ENCODE measurements at places on chromosomes 16 and 17. TPM values are rescaled to one million over a fixed set of nuclear protein-coding genes. Genes with fewer than 3 reads are reported as not detected.

GRCh38 chr16:8431783-8432182 is 158.5 kb downstream of the TMEM114 start:
- H3K27ac ChIP-seq = no peak overlapping the region
- no peaks in the 10 kb centered on the region for H3K36me3 ChIP-seq
- no peak for DNase-seq
- no peaks in the 10 kb centered on the region for H3K4me1 ChIP-seq
- peaks cover 73% of the 10 kb centered on the region for H3K27me3 ChIP-seq

- peaks cover 23% of the 10 kb centered on the region for H3K27me3 ChIP-seq
- no peak overlapping the region for H3K27ac ChIP-seq
- DNase-seq = no peak
- H3K36me3 ChIP-seq = no peaks in the 10 kb centered on the region
- no peaks in the 10 kb centered on the region for H3K4me1 ChIP-seq
- H3K4me3 ChIP-seq = no peak overlapping the region
Observed at GRCh38 chr17:19539841-19540311, 6.2 kb downstream of the SLC47A1 start.

GRCh38 chr16:28891964-28892890 is 13.9 kb downstream of the ATP2A1 start:
- H3K27ac ChIP-seq = no peak overlapping the region
- no peak overlapping the region for H3K4me3 ChIP-seq
- DNase-seq = no peak
- H3K27me3 ChIP-seq = no peaks in the 10 kb centered on the region

- H3K4me3 ChIP-seq = no peak overlapping the region
- peaks cover 13% of the 10 kb centered on the region for H3K4me1 ChIP-seq
Observed at GRCh38 chr17:64232466-64233262, 30.4 kb downstream of the TEX2 start.

- H3K27ac ChIP-seq = no peak overlapping the region
- H3K4me1 ChIP-seq = no peaks in the 10 kb centered on the region
- no peaks in the 10 kb centered on the region for H3K36me3 ChIP-seq
- no peak overlapping the region for H3K4me3 ChIP-seq
Observed at GRCh38 chr17:70618641-70619040, 449.3 kb downstream of the KCNJ2 start.

The CDRT15 gene
- total RNA-seq = not detected

DNA sequence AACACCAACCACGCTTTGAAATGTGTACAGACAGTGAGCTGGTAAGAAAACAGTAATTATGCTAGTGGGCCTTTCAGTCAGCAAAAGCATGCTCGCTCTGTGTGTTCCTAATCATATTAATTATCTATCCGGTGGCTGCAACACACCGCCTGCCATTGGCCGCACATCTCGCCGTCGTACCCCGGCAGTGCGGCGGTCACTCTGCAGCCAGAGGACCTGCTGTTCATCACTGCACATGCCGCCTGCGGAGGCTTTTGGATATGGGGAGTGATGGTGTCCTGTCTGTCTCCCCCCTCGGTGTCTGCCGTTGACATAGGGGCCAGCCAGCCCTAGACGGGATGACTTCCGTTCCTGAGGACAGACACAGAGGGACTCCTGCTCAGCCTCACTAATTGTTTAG is 68.5 kb downstream of the RPA1 start:
- peaks cover 11% of the 10 kb centered on the region for H3K36me3 ChIP-seq
- H3K27ac ChIP-seq = no peak overlapping the region
- H3K4me3 ChIP-seq = no peak overlapping the region
- DNase-seq = no peak

Data from Calu3 (cell line).